Activated CD4-positive, alpha-beta T cell treated with anti-CD3 and anti-CD28 coated beads for 4 hours (primary cell): ENCODE measurements at places on chromosomes 4 and X.

DNA sequence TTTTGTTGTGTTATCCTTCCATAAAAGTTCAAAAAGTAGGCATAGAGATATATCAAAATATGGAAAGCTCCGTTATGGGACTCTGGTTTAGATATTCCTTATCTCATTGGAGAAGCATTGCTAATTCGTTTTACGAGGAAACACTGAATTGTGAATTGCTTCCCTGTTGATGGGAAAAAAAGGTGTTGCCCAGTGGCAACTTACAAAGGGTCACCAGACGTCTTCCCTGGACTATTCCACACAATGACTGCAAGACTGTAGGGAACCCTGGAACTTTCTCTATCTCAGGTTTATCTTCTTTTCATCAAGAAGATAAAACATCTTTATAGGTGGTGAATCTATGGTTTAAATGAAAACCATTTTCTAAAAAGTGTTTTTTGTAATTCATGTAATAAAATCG lies 137.7 kb downstream of the MID1 start:
- DNase-seq: no peak

- DNase-seq: no peak
These were observed 6.4 kb downstream of the UVSSA start for GRCh38 chr4:1353186-1354055.

- DNase-seq: no peak
These were observed 49.2 kb upstream of the FHL1 start for GRCh38 chrX:136097871-136098805.

GRCh38 chr4:72494156-72494555 lies 74.9 kb downstream of the ADAMTS3 start:
- no peak for DNase-seq

GRCh38 chrX:68894513-68895340 lies 65.9 kb downstream of the EFNB1 start:
- no peak for DNase-seq

GRCh38 chr4:82457266-82457665 lies 26.9 kb downstream of the ENOPH1 start:
- DNase-seq: no peak

- DNase-seq: no peak
These were observed 93.3 kb downstream of the DACH2 start for GRCh38 chrX:86241547-86241946.

- no peak for DNase-seq
These were observed 1646.4 kb upstream of the ADGRL3 start for GRCh38 chr4:59553721-59554091.

GRCh38 chr4:74330295-74330750 lies 22.1 kb downstream of the EPGN start:
- DNase-seq: no peak
